ENCODE measurements at places on chromosomes 3 and 15. TPM values are rescaled to one million over a fixed set of nuclear protein-coding genes. Genes with fewer than 3 reads are reported as not detected.

Gene PP2D1
- total RNA-seq = not detected

Gene ANKRD28
- total RNA-seq = 52.7 TPM

Gene MKRN2OS
- not detected for total RNA-seq

Gene LDHAL6B
- total RNA-seq = not detected

Gene SEC22A
- total RNA-seq = 17.3 TPM

Measured in aorta (tissue), 5 donors.